ENCODE measurements at places on chromosomes 7 and 10.

DNA sequence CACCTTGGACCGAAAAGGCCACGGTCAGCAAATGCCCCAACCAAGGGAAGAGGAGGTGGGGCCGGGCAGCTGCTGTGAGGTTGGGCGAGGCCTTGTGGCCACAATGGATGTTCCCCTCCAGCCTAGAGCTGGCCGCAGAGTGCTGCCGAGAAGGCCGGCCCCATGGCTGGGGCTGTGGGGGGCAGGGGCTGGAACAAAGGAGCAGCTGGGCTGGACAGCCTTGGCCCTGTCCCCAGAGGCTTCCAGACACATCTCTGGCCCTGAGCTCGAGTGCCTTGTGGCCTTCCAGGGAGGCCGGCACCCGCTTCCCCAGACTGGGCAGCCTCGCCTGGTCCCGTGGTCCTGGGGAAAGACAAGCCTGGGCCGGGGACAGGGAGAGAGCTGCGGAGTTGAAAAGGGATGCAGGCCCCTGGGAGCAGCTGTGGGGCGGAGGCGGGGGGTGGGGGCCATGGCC is 88.0 kb downstream of the PDGFA start:
- no peak for DNase-seq

DNA sequence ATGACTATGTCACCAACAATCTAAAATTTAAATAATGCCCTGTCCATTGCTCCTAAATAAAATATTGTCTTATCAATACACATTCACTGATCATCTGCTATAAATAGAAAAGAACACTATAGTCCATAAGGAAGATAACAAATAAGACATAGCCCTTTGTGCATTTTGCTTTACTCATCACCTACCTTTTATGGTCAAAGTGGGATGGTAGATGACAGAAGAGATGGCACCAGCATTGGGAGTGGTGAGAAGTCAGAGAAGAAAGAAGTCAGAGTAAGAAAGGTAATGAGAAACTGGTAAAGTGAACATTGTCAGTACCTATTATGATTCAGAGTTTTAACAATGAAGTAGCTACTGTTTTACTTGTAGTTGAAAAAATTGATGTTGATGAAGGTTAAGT is 31.1 kb downstream of the SEMA3E start:
- DNase-seq, result no peak

DNA sequence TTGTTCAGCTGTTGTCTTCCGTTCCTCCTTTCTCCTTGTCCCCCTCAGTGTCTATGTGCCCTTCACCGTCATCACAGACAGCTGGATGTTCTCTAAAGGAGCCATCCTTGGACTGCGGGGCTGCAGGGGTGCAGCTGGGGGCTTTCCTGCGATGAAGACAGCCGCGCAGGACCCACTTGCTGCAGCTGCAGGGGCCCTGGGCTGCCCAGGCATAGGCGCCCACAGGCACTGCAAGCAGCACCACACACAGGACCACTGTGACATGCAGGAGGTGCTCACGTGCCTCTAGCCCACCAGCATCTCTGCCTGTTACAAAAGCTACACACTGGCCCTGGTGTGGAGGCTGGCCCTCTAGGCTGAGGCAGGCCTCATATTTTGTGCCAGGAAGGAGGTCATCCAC is 3.4 kb downstream of the LRIT2 start:
- no peak for DNase-seq

GRCh38 chr7:77309714-77310220 is 106.4 kb downstream of the GSAP start:
- no peak for DNase-seq

DNA sequence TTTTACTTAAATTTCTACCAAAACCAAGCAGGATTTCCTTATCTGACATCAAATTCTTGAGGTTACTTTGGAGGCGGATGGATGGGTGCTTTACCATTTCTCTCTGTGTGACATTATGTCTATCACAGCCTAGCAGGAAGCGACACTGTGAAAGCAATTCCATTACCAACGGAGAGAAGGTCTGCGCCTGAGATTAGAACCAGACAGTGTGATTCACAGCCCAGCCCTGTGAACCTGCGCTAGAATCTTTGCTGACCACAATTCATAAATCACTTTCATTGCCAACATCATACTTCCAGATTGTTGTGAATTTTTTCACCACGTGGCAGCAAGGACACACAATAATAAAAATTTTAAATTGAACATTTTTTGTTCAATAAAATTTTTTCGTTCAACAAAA is 126.5 kb downstream of the CUBN start:
- peak; percentile 73 for DNase-seq

DNA sequence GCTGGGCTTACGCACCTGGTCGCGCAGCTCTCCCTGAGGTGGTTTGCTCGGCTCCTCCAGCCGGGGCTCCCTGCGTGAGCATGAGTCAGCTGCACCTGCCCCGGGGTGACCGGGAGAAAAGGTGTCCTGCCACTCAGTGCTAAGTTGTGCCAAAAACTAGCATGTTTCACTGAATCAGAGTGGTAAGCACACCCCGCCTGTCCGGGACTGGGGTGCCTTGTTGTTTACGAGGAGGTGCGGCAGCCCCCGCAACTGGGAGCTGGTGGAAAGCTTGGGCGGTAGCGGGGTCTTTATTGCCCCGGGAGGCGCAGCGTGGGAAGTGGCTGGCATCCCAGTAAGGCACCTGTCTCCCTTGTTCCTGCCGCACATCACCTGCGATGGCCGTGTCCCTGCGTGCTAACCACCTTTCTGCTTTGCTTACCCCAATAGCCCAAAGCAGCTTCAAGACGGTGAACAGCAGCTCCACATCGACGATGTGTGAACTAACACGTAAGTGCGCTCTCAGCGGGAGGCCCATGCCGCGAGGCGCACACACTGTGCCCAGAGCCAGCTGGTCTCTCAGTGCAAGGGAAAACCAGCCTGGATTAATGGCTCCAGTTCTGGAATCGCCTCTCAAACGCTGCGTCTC is 506.6 kb upstream of the FOXK1 start:
- DNase-seq, result no peak

GRCh38 chr7:31896925-31897324 is 173.3 kb downstream of the PDE1C start:
- no peak for DNase-seq

DNA sequence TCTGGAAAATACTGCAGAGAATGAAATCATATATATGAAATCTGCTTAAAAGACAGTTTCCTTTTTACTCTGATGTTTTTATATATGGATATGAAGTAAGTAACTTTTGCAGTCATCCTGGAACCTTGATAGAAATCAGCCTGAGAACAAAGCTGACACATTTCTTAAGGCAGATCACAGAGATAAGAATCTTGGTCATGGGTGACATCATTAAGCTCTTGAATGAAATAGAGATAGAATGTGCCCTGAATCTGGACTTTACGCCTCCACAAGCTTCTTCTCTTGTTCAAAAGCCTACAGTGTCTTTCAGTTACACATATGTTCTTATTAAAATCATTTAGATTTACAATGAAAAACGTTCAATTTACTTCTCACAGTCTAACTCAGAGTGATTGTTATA is 319.1 kb upstream of the CNTNAP2 start:
- no peak for DNase-seq

DNA sequence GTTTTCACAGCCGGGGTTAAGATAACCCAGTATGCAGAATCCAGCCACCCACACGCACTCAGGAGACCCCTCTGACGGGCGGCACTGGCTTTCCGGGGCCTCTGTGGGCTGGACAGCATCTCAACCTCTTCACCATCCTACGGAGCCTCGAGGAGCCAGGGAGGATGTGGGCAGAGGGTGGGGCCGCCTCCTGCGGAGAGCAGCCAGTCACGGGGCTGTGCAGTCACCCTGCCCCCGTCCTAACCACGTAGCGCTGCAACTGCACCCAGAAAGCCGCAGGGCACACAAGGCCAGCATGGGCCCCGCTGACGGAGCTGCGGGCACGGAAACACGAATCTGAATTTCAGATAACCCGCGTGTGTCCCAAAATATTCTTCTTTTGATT is 270.3 kb downstream of the ELFN1 start:
- peak; percentile 91 for DNase-seq

DNA sequence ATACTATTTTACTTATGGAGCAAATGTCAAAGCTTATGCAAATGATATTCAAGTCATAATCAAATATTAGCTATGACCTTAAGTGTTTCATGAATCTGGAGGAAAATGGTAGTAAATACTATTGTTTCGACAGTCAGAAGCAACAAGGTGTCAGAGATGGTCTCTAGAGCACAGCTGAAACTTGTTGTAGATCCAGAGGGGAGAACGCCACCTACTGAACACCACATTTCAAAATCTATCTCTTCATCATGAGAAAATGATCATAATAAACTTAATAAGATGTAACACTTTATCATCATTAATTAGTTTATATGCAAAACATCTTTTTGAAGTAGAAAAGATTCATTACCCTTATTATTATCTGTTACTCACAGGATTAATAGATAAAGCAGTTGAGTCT is 418.7 kb downstream of the GATA3 start:
- DNase-seq, result no peak

- DNase-seq, result no peak
Measured at GRCh38 chr7:5388905-5389433, 34.7 kb downstream of the TNRC18 start.

GRCh38 chr7:13821152-13821787 is 168.2 kb downstream of the ETV1 start:
- DNase-seq, result no peak

DNA sequence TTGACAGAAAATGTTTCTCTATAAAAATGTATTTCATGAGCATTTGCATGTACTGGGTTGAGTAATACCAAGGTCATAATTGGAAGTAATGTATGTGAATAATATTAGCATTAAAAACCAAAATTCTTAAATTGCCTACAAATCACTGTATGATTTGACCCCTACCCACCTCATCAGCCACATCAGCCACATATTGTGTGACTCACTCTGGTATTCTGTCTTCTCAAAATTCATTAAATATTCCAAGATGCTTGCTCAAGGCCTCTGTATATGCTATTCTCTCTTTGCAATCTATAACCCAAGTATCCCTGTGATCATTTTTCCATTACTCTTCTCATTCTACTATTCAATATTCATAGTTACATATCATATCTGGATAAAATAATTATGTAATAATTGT is 21.4 kb downstream of the POT1 start:
- DNase-seq, result no peak

GRCh38 chr10:101229266-101230182 is at the start of gene LBX1:
LBX1 (minus strand) TSS chr10:101229463; CDS start chr10:101228815, 648 bp downstream.
- no peak for DNase-seq

DNA sequence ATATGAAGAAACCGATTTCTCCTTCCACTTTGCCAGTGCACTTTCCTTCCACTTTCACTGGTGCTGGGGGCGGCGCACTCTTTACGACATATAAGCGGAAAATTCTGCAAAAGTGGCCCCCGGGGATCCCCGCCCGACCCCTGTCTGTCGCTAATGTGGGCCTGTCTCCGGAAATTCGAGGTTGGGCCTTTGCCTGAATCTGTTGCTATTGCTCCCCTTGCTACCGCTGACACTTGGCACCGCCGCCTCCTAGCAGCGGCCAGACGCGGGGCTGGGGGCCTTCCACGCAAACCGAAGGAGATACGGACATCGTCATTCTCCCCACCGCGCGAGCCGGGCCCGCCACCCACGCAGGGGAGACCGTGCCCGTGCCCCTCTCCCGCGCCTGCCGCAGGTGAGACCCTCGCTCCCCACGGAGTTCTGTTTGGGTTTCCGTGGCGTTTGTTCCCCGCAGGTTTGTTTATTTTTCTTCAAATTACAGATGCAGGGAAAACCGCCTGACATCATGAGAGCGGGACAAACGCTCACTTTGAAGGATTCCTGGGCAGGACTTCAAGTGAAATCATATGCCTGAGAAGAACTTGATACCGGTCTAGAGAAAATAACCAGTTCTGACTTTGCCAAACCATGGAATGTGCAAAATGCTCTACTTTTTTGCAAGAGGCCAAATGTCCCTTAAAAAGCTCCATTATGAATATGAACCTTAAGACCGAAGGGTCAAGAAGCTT is 5.0 kb downstream of the TWIST1 start:
- no peak for DNase-seq

- DNase-seq, result no peak
Measured at GRCh38 chr10:107126512-107127065, 37.9 kb downstream of the SORCS1 start.

- DNase-seq, result no peak
Measured at GRCh38 chr7:906776-907157, 30.4 kb downstream of the GET4 start.

GRCh38 chr10:35136263-35136815 is 9.7 kb downstream of the CREM start:
- DNase-seq, result no peak

GRCh38 chr10:101020427-101021075 is 10.4 kb downstream of the PDZD7 start:
- no peak for DNase-seq

GRCh38 chr7:27249724-27250556 is 7.3 kb downstream of the EVX1 start:
- DNase-seq, result no peak

DNA sequence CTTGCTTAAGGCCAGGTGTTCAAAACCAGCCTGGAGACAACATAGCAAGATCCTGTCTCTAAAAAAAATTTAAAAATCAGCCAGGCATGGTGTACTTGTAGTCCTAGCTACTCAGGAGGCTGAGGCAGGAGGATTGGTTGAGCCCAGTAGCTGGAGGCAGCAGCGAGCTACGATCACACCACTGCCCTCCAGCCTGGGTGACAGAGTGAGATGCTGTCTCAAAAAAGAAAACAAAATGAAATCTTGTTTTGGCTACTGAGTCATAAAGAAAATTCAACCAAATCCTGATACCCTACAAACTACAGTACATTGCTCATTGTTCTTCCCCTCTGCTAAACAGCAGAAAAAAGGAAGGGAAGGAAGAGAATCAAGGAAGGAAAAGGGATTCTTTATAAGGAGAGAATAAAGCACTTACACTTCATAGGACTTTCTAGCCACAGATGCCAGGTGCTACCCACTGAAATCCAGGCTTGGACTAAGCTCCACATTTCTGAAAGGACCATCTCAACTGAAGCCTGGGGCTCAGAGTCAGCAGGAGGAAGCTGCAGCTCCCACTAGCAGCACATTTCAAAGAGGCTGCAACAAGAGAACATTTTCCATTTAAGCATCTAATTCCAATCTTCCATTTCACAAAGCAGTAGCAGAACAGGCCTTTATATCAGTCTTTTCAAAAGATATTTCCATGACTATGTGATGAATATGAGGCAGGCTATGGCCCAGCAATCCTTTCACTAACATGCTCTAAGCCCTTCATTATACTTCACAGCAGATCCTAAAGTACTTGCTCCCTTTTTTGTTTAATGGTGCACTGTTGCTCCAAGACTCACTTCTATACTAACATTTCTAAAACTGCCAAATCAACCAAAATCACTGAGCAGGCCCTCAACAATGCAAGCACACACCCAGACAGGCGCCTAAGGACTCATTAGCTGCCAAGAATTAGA is 13.5 kb downstream of the TNPO3 start:
- peak; percentile 10 for DNase-seq

DNA sequence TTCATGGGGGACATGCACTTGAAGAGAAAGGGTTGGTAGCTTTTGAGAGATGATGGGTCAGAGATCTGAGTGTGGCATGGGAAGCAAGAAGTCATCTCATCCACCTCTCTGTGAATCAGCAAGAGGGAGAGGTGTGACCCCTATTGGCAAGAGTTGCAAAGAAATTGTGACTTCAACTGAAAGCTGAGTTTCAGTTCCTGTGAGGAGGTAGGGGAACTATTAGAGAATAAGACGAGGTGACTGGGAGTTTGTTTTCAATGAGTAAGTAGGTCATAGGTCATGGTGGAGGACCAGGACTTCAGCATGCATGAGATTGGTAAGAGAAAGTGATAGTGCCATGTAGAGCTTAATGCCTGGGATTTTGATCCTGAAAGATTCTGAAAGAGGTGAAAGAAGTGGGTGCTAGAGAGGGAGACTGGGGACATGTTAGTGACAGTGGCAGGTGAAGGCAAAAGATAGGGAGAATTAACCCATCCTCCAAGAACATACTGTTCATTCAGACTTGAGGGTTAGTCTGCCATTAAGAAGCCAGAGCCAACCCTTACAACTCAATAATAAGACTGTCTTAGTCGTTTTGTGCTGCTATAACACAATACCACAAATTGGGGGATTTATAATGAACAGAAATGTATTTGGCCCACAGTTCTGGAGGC is 75.5 kb upstream of the CAPZA2 start:
- DNase-seq, result peak; percentile 26

All from activated CD4-positive, alpha-beta T cell treated with anti-CD3 and anti-CD28 coated beads for 48 hours (primary cell).